ENCODE measurements at places on chromosomes 2 and 18.

DNA sequence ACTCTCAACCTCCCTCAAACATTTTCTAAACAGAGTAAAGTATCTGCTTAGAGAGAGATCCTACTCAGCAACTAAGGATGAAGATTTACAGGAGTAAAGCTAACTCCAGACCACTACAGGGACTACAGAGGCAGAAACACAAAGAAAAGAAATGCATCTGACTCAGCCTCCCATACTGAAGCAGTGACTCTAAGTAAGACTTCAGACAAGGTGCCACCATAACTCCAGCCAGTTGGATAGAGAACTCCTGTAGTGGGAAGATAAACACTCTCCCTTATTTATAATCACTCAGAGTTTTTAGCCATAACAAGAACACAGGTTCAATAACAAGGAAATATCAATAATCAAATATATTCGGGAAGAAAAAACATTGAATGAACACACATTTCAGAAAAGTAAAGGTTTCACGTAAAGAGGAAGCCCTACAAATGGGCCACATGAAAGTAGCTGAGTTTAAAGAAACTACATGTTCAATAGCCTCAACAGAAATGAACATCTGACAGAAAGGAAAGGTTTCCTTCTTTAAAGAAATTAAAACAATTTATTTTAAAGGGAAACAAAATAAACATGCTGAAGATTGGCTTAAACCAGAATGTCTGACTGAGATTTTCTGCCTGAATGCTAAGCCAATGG lies 519.9 kb downstream of the KCNJ3 start:
- no peak for DNase-seq

- no peak for DNase-seq
These were observed 186.6 kb downstream of the NRP2 start for GRCh38 chr2:205868773-205869333.

GRCh38 chr2:236662231-236663185 lies 92.9 kb downstream of the ACKR3 start:
- DNase-seq = no peak

- DNase-seq = no peak
These were observed 501.6 kb upstream of the GYPC start for GRCh38 chr2:126154256-126154785.

DNA sequence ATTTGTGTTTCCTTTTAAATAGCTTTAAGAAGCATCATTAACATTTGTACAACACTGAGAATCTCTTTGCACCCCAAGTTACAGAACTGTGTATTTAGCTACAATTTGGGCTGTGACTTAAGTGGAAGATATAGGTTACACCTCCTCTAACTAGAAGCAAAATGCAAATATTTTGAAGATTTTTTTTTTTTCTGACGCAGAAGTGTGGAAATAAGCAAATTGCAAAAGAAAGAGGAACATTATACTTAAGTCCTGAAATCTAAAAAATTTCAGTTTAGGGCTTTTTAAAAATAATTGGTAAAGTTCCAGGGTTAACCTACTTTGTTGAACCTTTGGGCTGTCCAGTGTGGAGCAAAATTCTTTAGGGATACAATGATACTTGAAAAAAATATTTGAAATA lies 41.4 kb upstream of the RBMS1 start:
- DNase-seq = no peak

DNA sequence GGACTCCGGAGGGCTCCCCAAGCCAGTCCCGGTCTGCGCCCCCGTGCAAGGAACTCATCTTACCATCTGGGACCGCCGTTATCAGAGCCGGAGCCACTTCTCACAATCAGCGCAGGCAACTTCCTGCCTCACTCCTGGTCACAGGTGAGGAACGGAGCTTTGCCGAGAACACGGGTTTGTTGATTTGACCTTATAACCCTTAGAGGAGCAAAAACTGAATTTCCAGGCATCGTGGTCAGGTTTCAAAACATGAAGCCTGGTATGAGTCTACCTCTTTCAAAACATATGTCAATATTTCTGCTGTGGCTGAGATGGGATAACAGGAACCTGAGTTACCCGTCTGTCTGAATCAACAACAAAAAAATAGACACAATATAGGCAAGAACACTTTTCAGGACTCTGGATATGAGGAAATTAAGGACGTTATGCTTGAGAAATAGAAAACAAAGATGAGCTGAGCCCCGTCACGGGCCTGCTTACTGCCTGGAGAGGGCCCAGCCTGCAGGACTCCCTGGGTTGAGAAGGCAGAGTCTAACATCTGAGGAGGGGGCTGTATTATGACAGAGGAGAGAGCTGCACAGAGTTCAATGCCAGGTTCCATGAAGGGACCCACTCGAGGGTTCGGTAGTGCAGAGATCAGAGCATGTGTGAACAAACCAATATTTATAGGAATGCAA lies 148.7 kb downstream of the NDUFA10 start:
- DNase-seq = no peak

DNA sequence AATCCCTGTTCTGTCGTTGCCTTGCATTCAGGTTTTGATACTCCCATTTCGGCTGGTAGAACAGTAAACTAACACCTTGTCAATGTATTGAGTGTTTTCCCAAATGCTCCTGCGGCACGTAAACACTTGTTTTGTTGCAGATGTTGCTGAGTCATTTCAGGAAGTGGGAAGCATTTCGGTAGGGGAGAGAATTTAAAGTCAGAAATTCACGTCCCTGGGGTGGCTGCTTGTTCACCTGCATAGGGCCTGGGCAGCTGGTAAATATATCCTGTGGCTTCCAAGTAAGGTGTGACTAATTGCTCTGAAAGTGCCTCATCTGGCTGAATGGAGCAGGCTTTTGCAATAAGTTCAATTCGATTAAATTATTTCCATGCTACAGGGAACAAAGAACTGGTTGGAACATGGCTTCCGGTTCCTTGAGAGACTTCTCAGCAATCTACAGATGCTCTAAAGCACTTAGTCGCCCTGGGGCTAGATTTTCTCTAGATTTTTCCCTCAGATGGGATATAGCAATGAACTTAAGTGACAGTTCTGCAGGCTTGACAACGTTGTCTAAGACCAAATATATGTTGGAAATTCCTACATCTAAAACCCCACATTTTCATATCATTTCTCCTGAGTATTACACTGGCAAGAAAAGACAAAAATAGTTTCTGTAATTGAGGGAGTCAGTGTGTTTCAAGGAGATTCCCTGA lies 5.2 kb downstream of the GALR1 start:
- no peak for DNase-seq

DNA sequence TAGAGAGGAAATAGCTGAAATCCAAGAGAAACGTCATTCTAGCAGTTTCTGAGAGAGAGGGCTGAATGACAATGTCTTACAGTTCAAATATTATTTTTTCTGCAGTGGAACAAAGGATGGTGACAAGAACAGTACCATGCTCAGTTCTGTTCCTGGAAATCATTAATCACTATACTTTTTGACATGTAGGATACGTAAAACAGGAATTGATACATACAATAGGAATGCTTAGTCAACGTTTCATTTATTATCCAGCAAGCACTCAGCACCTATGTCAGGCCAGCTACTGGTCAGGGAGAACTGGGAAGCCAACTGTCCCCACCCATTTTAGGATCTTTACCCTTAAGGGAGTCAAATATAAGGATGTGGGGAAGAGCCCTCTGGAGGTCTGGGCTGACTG lies 114.7 kb downstream of the DHRS9 start:
- DNase-seq = peak; percentile 20

DNA sequence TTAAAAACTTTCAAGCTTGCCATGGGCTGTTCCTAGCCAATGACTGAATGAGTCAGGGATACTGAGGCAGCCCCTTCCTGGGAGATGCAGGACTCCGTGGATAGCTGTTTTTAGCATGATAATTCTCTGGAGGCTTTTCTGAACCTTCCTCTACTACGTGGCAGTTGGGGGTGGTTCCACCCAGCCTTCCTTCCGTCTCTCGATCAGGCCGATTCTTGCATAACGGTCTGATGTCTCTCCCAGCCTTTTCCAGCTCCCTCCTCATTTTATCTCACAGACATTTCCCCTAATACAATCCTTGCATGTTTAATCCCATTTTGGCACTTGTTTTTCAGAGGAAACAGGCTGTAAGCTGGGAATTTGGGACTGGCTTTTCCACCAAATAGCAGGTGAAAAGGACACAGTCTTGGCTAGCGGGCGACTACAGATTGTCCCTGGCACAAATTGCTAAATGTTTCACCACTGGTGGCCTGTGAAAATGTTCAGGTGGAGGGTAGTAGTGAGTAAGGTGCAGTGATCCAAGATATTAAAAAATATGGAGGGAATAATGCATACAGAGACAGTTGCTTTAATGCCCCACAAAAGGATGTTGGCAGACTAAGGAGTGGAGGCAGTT lies 21.0 kb upstream of the CTLA4 start:
- no peak for DNase-seq
